ENCODE measurements at places on chromosomes 3 and 15.

GRCh38 chr15:99249270-99249841, at the start of gene TTC23:
Gene TTC23 (minus strand): TSS chr15:99249581. CDS start chr15:99228712, 20,869 bp downstream.
- DNase-seq, result peak; percentile 77

- DNase-seq, result no peak
Observed at GRCh38 chr15:36724493-36724892, 145.1 kb downstream of the CDIN1 start.

DNA sequence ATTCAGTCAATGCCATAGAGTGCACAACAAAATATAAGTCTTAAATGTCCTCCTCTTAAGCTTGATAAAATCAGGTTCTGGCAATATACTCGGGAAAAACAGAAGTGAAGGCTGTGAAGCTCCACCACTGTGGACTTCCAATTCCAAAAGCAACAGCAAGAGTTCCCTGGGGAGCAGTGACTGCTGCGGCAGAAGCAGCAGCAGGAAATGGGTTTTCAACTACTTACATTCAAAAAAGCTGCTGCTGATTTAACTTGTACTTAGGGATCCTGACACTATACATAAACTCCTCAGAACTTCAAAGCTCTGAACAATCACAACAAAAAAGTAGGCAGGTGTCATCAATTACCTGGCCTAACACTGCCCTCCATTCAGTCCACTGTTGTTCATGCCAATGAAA, 4.7 kb downstream of the CEP152 start:
- no peak for DNase-seq

GRCh38 chr3:40714771-40715345, 190.1 kb downstream of the ZNF621 start:
- DNase-seq, result no peak

GRCh38 chr3:171586274-171586673, 126.1 kb upstream of the TNIK start:
- no peak for DNase-seq

GRCh38 chr15:101264911-101265641, 12.2 kb downstream of the SELENOS start:
- DNase-seq, result no peak

DNA sequence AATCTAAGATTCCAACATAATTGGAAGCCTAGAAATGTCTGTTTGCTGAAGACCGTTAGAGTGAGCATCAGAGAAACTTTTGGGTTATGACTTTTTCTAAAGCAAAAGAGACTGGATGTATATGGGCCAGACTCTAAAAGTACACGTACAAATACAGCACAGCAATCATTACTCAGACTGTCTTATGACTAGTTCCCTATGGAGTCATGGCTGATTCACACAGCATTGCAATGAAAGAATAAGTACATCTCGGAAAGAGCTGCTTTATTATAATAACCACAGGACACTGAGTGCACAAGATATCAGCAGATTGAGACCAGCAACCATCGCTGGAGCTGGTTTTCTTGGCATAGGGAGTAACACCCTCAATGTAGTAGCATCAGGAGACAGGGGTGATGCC, 618.6 kb downstream of the NLGN1 start:
- DNase-seq, result no peak

- DNase-seq, result no peak
Observed at GRCh38 chr3:136772709-136773108, 20.5 kb upstream of the STAG1 start.

DNA sequence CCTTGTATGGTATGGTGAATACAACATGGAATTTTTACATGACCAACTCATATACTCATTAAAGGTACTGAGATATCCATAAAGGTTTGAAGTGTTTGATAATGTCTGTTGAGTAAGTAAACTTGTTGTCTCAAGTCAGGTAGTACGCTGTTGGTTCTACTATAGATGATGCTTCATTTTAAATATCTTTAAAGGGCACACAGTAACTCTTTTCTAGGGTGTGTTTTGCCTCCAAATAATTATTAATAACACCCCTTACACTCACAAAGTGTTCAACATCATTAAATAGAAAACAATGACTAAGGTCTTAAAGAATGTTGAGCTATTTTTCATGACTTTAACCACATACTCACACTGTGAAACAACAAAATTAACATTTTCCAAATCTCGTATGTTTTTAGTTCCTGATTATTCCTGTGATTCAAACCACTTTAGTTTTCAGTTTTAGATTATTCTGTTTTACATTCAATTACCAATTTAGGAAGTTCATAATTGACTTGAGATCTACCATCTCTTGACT, 220.0 kb upstream of the NANOGP8 start:
- DNase-seq, result no peak

GRCh38 chr3:101701696-101702634, 15.4 kb upstream of the RPL24 start:
- DNase-seq, result no peak

DNA sequence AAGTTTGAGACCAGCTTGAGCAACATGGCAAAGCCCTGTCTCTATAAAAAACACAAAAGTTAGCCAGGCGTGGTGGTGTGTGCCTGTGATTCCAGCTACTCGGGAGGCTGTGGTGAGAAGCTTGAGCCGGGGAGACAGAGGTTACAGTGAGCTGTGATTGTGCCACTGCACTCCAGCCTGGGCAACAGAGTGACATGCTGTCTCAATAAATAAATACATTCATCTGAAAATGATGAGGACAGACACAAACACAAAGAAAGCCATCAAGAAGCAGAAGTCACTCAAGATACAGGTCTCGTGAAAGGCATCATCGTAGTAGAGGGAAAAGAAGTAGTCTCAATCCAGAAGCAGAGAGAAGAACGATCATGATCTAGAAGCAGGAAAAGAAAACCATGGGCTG, 18.1 kb downstream of the AP3S2 start:
- no peak for DNase-seq

DNA sequence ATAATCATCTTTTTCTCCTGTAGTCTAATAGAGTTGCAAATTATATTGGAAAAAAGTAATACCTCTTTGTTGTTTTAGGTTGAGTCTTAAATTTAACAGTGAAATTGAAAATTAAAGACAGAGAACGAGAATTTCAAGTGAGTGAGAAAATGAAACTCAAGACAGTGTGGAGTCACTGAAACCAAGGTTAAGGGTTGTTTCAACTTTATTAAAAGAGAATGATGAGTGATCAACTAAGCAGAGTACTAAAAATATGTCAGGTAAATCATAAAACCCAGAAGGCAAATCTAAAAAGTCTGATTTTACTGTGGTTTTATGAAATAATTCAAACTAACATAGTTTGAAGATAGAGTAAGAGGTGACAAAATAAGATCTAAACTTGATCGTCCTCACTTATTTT, 782.5 kb upstream of the SEMA6D start:
- no peak for DNase-seq

GRCh38 chr3:89052386-89052785, 55.0 kb upstream of the EPHA3 start:
- no peak for DNase-seq

- no peak for DNase-seq
Observed at GRCh38 chr15:39736412-39737195, 46.0 kb downstream of the FSIP1 start.

GRCh38 chr15:45702041-45702440, 67.2 kb downstream of the SQOR start:
- no peak for DNase-seq

GRCh38 chr15:31857194-31857593, 173.1 kb upstream of the CHRNA7 start:
- no peak for DNase-seq

GRCh38 chr3:76266511-76266910, 481.2 kb upstream of the ZNF717 start:
- no peak for DNase-seq

- no peak for DNase-seq
Observed at GRCh38 chr3:13022348-13023234, 50.6 kb downstream of the IQSEC1 start.

GRCh38 chr3:56421205-56421604, 47.1 kb downstream of the ERC2 start:
- no peak for DNase-seq

DNA sequence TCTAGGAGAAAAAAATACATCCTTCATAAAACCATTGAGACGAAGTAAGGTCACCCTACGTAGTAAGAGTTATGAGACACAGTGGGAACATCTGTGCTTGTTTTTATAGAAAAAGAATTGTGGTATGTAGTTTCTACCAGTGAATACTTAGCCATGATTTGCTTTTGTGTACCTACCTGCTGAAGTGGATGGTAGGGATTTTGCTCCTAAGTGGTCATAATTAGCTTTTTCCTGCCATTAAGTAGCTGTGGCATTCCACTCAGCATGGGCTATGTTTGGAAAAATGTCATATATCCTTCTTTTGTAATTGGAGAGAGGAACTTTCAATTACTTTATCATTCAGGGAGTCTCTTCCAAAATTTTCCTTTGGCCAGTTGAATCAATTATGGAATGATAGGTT, 63.7 kb downstream of the CHD2 start:
- DNase-seq, result no peak

DNA sequence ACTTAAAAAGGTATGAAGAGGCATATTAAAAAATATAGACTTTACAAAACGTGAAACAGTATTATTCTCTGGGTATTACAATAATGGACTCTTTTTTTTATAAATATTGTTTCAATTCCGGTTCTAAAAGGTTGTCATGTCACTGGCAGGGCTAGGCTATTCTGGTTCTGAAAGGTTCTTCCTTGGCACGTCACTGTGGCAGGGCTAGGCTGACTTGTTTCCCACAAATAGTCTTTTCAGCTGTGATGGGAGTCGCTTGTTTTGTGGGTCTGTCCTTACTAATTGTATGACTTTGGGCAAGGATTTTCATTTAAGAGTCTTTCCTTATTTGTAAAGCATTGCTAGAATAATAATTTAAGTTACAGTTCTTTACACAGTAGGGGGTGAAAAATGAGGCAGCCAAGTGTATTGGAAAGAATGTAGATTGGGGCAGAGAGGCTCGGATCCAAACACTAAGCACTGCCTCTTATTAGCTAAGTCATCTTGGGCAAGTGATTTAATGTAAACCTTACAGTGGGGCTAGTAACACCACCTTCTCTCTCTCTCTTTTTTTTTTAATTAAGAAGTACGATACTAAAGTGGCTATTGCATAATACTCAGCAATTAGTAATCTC, 12.4 kb upstream of the MELTF start:
- DNase-seq, result no peak

- no peak for DNase-seq
Observed at GRCh38 chr3:186382217-186382885, 20.3 kb upstream of the DGKG start.

DNA sequence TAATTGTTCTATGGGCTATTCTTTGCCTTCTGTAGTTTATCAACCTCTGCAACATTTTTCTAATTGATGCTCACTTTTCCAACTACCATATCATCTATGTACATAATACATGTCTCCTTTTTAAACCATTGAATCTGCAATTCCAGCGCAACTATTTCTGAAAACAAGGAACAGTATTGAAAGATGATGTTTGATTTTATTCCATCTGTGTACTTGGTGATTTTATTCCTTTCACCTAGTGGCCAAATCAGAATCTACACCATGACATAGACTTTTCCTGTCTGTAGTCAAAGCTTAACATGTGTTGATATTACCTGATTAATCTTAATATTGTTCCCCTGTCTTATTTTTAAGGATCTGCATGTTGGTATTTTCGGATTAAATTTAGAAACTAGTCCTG, 13.0 kb downstream of the NKTR start:
- no peak for DNase-seq

- DNase-seq, result no peak
Observed at GRCh38 chr3:57911593-57911992, 96.6 kb upstream of the FLNB start.

DNA sequence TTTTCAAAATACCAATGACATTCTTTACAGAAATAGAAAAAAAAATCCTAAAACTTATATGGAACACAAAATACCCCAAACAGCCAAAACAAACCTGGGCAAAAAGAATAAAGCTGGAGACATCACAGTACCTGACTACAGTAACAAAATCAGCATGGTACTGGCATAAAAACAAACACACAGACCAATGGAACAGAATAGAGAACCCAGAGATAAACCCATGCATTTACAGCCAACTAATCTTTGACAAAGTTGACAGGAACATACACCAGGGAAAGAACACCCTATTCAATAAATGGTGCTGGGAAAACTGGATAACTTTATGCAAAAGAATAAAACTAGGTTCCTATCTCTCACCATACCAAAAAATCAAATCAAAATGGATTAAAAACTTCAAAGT, 36.4 kb downstream of the SCAPER start:
- no peak for DNase-seq
